ENCODE measurements at places on chromosomes 7 and 10. TPM values are rescaled to one million over a fixed set of nuclear protein-coding genes. Genes with fewer than 3 reads are reported as not detected.

CFAP46 gene
- 11.2 TPM for polyA plus RNA-seq

GRCh38 chr7:114687238-114687637, 234.7 kb upstream of the MDFIC start:
- no peak for DNase-seq

GRCh38 chr10:98994030-98994429, 241.6 kb downstream of the HPSE2 start:
- no peak for DNase-seq

ARMC10 gene
- 56.4 TPM for polyA plus RNA-seq

GRCh38 chr7:88132725-88133124, 87.1 kb downstream of the SRI start:
- no peak for DNase-seq

GRCh38 chr7:37045681-37046179, 321.4 kb upstream of the AOAH start:
- DNase-seq = no peak

- DNase-seq = no peak
Observed at GRCh38 chr7:94803821-94804220, 103.6 kb upstream of the PPP1R9A start.

DNA sequence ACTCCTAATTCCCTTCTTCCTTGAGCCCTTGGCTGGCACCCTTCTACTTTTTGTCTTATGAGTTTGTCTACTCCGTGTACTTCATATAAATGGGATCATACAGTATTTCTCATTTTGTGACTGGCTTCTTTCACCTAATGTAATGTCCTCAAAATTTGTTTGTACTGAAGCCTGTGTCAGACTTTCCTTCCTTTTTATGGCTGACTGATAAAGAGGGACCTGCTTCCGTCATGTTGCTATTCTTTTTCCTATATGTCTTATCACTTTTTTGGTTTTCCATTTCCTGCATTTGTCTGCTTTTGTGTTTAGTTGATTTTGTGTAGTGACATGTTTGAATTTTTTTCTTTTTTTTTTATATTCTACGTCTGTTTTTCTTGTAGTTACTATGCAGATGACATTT, 470.9 kb downstream of the SDK1 start:
- no peak for DNase-seq

DNA sequence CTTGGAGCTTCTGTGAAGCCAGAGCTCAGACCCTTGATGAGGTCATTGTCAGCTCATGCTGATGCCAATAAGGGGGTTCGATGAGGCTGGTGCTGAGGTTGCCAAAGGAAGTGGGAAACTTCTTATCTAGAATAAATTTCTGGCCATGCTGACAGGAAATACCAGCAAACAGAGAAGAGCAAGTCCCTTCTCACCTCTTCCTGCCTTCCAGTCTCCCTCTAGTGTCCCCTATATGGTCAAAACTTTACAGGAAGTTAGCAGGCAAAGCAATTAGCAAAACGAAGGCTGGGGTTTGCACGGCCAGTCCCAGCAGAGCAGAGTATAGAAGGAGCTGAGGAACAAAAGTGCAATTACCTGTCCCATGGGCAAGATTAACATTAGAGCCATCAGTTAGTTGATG, 15.1 kb upstream of the NEUROG3 start:
- DNase-seq = no peak

DNA sequence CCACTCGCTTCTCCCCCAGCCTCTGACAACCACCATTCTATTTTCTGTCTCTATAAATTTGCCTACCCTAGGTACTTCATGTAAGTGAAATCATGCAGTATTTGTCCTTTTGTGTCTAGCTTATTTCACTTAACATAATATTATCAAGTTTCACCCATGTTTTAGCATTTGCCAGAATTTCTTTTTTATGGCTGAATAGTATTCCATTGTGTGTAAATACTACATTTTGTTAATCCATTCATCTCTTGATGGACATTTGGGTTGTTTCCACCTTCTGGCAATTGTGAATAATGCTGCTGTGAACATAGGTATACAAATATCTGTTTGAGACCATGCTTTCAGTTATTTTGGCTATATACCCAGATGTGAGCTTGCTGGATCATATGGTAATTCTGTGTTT, 57.4 kb upstream of the TRIM8 start:
- no peak for DNase-seq

TPK1 gene
- 7.6 TPM for polyA plus RNA-seq

DNA sequence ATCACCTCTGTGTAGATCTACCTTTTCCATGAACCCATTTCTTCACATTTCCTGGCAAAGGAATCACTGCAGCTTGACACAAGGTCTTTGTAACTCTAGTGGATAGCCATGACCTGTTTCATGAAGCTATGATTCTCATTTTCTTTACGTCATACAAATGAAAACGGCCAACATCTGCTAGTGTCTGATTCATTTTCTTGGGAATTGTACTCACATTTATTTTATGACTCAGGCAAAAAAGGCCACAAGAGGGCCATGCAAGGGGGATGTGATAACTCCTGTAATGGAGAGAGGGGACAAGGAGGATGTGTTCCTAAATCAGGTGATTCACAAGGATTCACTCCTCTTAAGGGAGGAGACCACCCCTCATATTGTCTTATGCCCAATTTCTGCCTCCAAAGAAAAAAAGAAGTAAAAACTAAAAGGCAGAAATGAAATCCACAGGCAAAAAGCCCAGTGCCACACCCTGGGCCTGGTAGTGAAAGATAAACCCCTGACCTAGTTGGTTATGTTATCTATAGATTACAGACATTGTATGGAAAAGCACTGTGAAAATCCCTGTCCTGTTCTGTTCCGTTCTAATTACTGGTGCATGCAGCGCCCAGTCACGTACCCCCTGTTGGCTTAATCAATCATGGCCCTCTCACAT, 249.9 kb downstream of the IPMK start:
- DNase-seq = no peak

GRCh38 chr7:120733143-120733542, 124.8 kb downstream of the TSPAN12 start:
- no peak for DNase-seq
